ENCODE measurements at places on chromosomes 5 and 9.

- no peak for DNase-seq
These were observed 218.6 kb upstream of the POU5F2 start for GRCh38 chr5:93960042-93960441.

GRCh38 chr9:90141723-90142122 lies 500.9 kb downstream of the DIRAS2 start:
- DNase-seq = peak; percentile 38

DNA sequence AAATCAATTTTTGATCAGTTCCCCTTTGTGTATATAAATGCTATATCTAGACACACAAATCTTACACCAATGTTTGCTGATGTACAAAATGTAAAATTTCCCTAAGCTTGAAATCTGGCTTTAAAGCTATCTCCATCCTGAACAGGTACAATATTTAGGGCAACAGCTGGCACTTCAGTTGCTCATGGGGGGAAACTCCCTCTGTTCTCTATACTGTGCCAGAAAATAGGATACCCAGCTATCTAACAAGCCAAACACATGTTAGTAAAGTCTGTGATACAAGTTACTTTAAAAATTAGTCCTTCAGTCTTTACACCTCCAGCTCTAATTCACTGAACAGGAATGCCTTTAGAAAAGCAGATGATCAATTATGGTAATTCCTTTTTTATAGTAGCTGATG lies 191.8 kb downstream of the SLF1 start:
- DNase-seq = no peak

DNA sequence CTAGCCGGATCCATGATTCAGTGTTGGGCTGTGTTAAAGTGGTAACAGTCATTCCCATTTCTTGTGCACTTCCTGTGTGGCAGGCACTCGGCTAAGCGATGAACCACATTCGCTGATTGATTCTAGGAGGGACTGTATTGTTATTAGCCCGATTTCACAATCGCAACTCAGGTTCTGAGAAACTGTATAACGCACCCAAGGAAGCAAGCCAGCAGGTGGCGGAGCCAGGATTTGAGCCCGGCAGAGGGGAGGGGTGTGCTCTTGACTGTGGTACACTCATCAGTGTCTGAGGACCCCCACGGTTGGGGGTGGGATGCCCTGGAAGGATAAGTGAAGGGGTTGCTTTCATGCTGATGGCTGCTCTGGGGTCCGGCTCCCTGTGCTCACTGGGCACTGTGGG lies 34.7 kb downstream of the LRSAM1 start:
- DNase-seq = no peak

DNA sequence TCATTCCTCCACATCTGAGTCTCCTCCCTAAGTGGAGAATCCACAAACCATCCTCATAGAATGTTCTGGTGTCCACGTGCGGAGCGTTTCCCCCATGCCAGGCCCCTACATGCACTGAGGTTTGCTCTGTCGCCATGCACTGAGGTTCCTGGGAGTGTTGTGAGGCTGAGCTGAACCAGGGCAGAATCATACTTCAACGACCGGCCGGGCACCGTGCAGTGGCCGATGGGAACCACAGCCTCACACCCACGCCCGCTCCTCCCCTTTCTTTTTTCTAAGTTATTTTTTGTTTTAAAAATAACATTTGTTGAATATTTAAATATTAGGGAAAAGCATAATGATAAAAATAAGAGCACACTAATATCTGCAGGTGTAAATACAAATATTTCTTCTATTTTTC lies 260.4 kb upstream of the IRX4 start:
- no peak for DNase-seq

DNA sequence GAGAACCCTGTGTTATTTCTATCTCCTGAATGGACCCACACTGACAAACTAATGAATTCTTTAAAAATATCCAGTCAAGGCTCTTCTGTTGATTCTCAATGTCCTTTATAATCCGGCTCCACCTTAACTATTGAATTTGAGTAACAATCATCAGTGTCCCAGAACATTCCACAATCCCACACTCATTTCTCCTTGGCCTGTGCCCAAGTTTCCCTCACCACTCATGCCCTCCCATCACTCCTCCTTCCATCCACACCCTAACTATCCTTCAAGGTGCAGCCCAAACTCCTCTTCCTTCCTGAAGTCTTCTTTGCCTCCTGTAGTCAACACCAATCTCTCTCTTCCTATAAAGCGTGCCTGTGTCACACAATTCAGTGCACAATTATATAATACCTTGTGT lies 106.1 kb downstream of the NUDT12 start:
- DNase-seq = no peak

Measured in CD4-positive, CD25-positive, alpha-beta regulatory T cell (primary cell).